ENCODE measurements at places on chromosomes 6 and 20.

DNA sequence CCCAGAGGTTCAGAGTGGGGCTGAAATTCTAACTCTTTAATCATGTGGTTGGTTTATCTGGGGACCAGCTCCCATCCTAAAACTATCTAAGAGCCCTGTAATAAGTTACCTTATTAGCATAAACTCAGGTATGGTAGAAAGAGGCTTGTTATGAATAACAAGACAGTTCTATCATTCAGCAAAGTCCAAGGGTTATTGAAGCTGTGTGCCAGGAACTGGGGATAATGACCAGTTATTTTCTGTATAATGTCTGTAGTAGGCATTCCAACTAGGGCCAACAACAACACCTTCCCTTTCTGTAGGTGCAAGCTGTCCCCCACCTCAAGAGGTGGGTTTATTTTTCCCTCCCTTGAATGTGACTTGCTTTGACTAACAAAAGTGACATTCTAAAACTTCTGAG is 170.1 kb downstream of the CD83 start:
- DNase-seq, result no peak

- DNase-seq, result no peak
Measured at GRCh38 chr6:106082735-106083398, 3.3 kb upstream of the PRDM1 start.

- no peak for DNase-seq
Measured at GRCh38 chr20:64073476-64074183, 5.7 kb downstream of the RGS19 start.

- DNase-seq, result no peak
Measured at GRCh38 chr6:137869549-137870307, 2.7 kb downstream of the TNFAIP3 start.

DNA sequence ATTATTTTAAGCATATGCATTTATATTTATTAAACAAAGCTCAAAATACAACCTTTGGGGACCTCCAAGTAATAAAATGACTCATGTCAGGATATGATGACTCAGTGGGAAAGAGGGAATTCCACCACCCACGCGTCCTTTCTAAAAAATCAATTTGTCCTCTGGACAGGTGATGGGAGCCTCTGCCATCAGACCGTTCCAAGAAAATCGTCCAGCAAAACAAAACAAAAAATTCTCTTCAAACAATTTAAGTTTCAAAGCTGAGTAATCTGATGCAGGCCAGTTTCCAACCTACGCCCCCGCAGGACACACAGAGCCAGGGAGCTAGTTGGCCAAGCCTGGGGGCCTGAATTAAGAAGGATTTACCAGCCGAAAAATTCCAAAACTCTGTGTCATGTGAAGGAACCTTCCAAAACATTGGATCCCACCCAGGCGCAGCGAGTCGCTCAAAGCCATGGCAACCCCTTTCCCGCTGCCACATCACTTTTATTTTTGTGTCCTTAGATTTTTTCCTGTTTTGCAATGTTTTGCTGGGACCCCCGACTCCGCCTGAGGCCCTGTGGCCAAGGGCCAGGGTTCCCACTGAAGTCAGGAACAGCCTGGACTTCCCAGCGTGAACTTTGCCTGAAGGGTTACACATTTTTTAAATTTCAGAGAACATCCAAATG is 95.3 kb downstream of the NFATC2 start:
- no peak for DNase-seq

- DNase-seq, result no peak
Measured at GRCh38 chr6:81401970-81402690, 350.4 kb downstream of the TENT5A start.

DNA sequence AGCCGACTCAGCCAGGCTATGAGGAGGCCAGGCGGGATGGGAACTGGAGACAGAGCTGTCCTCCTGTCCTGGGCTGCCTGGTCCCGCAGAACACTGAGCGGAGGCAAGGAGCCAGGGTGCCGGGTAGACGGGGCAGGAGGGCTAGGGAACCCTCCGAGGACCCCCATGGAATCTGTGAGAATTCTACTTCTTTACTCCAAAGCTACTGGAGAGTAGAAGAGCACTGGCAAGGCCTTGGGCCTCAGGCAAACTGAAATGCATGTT is 14.9 kb downstream of the DACT2 start:
- no peak for DNase-seq

- DNase-seq, result no peak
Measured at GRCh38 chr6:129267028-129267427, 384.1 kb downstream of the LAMA2 start.

DNA sequence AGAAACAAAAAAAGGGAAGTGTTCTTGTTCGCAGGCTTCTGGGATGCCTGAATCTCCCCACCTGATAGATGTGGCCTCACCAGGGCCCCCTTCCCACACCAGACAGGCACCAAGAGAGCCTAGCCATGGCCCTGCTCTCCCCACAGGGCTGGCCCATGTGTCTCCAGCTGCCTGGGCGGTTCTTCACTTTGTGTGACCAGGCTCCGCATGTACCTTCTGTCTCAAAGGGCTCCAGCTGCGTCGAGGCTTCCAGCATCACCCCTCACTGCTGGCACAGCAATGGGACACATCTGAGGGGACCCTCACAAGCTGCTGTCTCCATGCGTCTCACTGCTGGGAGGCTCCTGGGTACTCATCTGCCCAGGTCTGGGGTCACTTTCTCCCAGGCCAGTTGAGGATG is 362.9 kb downstream of the ZFAND3 start:
- no peak for DNase-seq

DNA sequence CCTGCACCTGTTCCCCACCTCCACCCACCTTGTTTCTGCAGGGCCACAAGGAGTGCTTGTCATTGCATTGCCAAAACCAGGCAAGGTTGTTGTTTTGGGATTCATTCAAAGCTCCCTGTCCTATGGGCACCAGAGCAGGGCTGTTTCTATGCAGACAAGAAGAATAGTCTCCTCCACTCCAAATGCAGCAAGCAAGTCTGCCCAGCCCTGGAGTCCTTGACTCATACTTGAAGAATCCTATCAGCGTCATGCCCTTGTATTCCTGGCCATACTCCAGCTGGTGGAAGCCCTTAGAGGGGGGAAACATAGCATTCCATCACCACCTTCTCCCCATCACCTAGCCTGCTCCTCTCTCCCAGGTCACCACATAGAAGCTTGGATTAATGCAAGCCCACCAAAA is 145.3 kb upstream of the ECI2 start:
- no peak for DNase-seq

DNA sequence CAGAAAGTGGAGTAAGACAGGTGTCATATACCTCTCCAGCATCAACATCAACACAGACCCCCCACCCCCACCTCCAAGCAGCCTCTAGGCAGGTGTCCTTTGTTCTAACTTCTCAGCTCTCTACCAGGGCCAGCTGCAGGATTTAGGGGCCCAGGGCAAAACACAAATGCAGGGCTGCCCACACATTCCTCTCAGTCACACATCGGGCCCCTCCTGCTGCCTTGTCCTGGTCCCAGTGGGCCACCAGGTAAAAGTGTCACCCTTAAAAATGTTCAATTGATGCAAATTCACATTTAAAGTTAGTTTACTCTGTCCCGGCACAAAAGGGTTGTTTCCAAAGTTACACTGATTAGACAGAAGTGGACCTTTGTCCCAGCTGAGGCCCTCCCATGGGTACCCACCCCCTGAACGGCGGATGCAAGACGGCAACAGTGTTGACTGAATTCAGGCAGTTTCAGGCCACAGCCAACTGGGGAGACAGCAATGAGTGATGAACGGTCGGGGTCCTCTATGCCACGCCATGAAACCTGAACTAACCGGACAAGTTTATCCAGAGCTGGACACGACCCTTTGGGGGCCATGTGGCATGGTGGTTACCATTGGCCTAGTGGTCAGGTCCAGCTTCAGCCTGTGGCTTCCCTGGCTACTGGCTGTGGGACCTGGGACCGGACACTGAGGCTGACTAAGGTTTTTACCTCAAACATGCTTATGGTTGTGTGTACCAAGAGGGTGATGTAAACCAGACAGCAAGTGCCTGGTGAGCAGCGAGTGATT is 52.2 kb upstream of the UNC93A start:
- DNase-seq, result no peak

- DNase-seq, result no peak
Measured at GRCh38 chr6:133466680-133467079, 225.5 kb downstream of the EYA4 start.

DNA sequence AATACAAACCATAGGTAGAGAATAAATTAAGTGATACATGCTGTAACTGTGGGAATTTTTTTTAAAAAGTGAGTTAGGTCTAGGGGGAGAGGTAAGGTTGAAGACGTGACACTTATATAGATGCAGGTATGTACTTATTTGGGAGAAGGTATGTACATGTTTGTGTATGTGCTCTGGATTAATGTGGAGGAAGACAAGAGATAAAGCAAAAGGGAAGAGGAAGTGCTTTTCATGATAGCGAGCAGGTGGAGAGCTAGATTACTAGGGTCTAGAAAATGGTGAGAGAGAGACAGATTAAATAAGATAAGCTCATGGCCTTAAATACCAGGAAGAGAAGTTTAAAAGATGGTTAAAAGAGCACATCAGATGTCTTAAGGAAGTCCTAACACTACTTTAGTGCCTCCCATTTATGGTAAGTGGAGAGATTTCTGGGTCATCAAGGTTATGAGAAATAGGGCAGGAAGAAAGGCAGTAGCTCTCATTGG is 92.5 kb downstream of the MAN1A1 start:
- DNase-seq, result no peak

- no peak for DNase-seq
Measured at GRCh38 chr6:31948753-31949413, 3.0 kb downstream of the CFB start.

GRCh38 chr20:41205313-41205712 is 68.0 kb downstream of the PLCG1 start:
- DNase-seq, result no peak

DNA sequence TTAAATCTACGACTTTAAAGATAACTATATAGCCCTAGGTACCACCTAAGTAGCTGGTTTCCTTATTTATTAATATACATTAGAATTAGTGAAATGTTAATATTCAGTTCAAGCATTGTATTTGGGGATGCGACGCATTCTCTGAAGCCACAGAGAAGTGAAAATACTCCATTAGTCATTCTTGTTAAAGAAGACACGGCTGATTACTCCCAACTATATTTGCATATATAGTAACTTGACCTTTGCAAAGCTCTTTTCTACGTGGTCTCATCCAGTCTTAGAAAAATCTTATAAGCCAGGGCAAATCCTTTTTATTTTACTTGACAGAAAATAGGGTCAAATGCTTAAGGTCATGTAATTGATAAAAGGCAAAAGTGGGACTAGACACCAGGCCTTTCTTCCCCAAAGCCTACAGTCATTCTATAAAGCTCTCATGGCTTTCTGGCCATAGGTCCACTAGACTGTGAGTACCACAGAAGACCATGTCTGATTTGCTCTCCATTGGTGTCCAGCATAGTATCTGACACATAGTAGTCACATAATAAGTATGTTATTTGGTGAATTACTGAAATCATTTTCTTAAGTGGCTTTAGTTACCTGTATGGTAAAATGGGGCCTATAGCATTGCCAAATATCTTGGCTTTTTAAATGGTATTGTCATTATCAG is 11.3 kb downstream of the ZHX3 start:
- no peak for DNase-seq

DNA sequence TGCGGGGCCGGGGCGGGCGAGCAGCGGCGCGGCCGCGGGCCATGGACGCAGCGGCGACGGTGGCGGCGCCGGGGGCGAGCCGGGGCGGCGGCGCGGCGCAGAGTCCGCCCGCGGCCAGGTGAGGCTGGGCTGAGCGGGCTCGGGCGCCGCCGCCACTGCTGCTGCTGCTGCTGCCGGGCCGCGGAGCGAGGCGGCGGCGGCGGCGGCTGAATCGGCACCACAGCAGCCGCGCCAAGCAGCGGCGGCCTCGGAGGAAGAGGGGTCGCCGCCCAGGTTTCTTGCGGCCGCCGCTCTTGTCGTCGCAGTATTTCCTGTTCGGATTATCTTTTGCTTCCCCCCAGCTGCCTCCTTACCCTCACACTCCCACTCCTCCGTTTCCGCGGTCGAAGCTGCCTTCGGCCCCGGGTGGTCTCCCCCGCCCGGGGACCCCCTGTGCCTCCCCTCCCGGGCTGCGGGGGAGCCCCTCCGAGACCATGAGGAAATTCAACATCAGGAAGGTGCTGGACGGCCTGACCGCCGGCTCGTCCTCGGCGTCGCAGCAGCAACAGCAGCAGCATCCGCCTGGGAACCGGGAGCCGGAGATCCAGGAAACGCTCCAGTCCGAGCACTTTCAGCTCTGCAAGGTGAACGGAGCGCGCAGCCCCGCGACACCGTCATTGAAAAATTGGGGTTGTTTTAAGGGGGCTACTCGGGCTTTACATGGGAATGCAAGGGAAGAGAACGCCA is at the start of gene STXBP5:
Gene STXBP5 (plus strand): TSS at position 358 of the 726 bp plus-strand sequence. CDS start 116 bp downstream, at position 474.
- no peak for DNase-seq

GRCh38 chr6:84774985-84775284 is 10.5 kb upstream of the TBX18 start:
- no peak for DNase-seq
